ENCODE measurements at places on chromosomes 7 and 10. TPM values are rescaled to one million over a fixed set of nuclear protein-coding genes. Genes with fewer than 3 reads are reported as not detected.

The IL15RA gene
- 9.1 TPM for polyA plus RNA-seq

DNA sequence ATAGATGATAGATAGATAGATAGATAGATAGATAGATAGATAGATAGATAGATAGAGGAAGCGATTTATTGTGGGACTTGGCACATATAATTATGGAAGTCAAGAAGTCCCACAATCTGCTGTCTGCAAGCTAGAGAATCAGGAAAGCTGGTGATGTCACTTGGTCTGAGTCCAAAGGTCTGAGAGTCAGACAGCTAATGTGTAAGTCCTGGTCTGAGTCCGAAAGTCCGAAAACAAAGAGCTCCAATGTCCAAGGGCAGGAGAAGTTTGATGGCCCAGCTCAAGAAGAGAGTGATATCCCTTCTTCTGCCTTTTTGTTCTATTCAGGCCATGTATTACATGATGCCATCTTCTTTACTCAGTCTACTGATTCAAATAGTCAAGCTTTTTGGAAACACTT lies 53.8 kb upstream of the TCF7L2 start:
- no peak for DNase-seq

The WNT8B gene
- 0.13 TPM for polyA plus RNA-seq

The AFAP1L2 gene
- polyA plus RNA-seq: 35.3 TPM

The ZNF736 gene
- 21.9 TPM for polyA plus RNA-seq

DNA sequence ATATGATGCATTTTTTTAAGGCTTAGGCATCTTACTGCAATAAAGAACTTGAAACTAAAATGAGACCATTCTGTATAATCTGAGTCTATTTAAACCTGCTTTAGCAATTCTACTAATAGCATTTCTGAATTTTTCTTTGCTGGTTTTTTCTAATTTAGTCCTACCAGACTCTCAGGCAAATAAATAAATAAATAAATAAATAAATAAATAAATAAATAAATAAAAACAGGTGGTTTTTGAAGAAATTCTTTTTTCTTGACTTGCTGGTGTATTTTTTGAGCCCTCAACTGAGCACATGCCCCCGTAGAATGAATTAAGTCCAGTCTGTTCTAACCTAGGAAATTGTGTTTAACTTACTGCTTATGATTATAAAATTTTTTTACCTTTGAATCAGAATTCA lies 134.7 kb upstream of the FOXP2 start:
- DNase-seq: no peak

DNA sequence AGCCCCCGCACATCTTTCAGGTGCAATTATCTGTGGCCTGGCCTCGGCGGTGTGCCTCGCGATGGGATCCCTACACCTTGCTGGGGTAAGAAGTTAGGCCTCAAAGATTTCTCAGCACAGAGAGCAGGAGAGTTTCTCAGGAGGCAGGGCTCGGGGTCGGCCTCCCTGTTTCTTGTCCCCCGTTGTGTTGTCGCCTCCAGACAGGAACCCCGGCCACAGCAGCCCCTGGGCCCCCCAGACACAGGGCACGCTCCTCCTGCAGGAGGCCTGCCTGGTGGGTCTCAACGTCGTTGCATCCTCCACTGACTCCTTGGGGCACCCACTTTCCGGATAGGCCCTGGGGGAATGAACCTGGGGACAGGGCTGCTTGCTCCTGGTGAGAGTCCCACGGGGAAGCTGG lies 229.1 kb upstream of the SHH start:
- DNase-seq: no peak

GRCh38 chr7:145718129-145718528 lies 398.5 kb upstream of the CNTNAP2 start:
- no peak for DNase-seq

The ZNF722 gene
- not detected for polyA plus RNA-seq

The MPP7 gene
- polyA plus RNA-seq: 12.2 TPM

The GIMAP7 gene
- polyA plus RNA-seq: 30.8 TPM

The COBL gene
- polyA plus RNA-seq: 6.9 TPM

DNA sequence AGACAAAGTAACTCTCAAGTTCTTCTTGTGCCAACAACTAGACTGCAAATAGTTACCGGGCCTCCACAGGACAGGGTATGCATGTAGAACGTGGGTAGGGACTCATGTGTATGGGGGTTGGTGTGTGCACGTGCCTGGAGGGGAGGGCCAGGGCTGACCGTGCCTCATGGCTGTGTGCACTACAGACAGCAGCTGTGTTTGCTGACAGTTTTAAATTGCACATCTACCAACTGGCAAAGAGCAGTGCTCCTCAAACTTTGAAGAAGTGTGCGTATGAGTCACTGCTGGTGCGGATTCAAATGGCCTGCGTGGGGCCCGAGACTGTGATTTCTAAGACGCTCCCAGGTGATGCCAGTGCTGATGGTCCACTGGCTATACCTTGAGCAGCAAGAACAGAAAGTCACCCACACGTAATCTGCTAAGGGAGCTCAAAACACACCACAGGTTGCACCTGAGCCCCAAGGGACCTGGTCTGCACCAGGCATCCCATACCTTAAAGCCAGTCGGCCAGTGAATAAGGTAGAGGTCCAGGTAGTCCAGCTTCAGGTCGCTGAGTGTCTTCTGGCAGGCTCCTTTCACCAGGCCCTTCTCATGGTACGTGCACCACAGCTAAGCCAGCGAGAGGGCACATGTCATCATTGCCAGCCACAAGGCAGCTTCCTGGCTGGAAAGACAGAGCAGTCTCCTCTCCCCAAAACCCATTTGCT lies 8.5 kb downstream of the AKR1B1 start:
- DNase-seq: no peak

DNA sequence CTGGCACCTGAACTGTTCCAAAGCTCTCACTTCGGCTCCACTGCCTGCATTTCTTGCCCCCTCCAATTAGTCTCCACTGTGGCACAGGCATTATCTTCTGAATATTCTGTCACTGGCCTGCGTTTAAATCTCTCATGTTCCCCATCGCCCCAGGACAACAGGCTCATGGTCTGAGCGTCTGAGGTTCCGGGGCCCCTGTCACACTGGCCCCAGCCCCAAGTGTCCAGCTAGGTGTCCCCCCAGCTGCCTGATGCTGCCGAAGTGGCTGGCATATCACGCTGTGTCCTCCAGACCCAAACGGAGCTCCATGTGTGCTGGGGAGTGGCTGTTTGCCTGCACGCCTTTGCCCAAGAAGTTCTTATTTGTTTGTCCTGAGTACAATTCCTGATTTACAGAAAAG lies 135.4 kb downstream of the TACC2 start:
- DNase-seq: no peak

DNA sequence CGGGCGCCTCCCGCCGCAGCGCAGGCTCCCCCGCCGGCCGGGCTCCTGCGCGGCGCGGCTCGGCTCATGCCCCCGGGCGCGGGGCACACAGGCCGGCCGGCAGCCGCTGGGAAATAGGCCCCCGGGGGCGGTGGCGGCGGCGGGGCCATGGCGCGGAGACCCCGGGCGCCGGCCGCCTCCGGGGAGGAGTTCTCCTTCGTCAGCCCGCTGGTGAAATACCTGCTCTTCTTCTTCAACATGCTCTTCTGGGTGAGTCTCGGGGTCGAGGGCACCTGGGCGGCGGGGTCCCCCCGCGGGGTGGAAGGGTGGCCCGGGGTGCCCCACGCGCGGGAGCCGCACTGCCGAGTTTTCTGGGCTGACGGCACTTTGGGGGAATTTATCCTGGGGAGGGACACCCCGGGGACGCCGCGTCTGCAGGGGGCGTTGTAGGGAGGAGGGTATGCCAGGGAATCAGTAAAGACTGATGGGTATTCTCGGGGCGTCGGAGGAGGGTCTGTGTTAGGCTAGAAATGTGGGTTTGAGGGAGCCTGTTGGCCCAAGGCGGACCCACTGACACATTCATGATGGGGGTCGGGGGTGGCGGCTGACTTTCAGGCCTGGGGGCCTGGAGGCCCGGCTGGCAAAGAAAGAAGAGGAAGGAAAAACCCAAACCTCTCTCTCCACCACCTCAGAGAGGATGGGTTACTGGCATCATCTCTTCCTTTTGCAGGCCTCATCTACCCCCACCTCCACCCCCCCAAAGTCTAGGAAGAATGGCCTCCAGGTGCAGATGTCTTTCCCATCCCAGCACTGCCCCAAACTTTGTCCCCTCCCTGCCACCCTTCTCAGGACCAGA lies 544 bp downstream of the TSPAN33 start:
- peak; percentile 75 for DNase-seq

The GIMAP5 gene
- polyA plus RNA-seq: 20.3 TPM

The IGF2BP3 gene
- 57.9 TPM for polyA plus RNA-seq

- no peak for DNase-seq
Measured at GRCh38 chr7:50679218-50680007, 103.3 kb downstream of the GRB10 start.

The ASB15 gene
- not detected for polyA plus RNA-seq

DNA sequence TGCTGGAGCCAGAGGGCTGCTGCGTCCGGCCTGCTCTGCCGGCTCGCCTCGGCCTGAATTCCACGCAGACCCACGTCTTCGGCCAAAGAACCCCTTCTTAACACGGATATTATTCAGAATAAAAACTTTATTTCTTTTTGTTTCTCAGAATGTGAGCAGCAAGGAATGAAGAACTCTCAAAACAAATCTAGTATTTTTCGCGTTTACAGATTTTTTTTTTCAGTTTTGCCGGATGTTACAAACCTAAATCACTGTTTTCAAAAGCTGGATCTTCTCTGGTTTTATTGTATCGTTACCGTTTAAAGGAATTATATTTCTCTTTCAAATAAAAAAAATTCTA lies 4.4 kb upstream of the HOXA2 start:
- no peak for DNase-seq

DNA sequence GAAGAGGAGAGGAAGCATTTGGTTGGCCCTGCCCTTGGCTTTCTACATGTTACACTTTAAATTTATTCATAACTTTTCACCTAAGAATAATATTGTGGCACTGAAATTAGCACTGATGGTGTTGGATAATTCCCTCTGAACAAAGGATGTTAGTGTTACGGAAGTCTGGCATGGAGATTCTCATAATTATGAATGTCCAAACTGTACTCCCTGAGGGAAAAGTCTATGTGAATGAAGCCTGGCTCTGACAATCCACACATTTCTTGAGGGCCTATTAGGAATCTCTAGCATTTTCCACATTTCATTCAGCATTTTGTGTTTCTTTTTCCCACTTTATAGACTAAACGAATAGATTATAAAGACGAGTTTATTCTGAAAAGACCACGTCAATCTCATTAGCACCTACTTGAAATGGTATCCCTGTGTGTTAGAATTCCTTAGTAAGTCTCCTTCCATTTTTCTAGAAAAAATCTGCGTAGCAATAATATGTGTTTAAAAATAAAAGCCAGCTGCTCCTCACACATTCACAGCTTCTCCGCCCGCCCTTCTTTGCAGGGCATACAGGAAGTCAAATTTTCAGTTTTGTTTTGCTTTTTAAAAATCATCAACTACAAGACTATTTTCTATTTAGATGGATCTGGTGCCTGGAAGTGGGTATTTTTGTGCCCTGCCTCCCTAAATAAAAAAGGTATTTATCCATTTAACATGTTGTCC lies 131.8 kb upstream of the PALS2 start:
- no peak for DNase-seq

DNA sequence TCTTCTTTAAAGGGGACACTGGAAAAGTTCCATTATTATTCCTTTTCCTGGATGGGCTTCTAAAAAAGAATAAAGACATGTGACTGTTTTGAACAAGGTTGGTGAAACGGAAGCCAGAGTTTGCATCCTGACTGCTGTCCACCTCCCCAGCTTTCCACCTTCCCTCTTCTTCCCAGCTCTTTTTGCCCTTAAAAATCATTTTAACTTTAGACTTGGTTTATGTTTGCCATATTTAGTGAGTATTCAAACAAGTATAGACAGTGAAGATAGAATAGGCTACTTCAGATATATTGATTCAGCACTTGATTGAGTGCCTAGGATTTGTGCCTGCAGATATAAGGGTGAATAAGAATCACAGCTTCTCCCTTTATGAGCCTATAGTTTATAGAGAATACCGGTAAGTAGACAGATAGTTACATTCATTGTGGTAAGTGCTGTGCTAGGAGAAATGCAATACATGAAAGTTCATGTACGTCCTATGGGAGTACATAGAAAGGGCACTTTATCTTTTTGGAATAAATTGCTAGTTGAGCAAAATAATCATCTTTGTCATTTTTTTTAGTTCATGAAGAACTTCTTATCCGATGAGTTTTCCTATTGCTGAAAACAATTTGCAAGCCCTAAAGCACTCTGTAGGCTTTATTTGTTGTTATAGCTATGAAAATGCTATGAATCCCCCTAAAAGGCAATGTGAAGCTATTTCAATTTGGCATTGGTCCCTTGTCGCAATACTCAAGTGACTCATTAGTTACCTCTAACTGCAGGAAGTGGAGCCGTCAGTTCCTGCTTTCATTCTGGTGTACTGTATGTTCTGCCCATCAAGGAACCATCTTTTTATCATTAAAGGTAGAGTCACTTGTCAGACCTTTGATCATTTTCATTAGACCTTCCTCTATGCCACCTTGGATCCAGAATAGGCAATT lies 57.2 kb upstream of the STRIP2 start:
- DNase-seq: no peak

The TEX36 gene
- polyA plus RNA-seq: not detected

DNA sequence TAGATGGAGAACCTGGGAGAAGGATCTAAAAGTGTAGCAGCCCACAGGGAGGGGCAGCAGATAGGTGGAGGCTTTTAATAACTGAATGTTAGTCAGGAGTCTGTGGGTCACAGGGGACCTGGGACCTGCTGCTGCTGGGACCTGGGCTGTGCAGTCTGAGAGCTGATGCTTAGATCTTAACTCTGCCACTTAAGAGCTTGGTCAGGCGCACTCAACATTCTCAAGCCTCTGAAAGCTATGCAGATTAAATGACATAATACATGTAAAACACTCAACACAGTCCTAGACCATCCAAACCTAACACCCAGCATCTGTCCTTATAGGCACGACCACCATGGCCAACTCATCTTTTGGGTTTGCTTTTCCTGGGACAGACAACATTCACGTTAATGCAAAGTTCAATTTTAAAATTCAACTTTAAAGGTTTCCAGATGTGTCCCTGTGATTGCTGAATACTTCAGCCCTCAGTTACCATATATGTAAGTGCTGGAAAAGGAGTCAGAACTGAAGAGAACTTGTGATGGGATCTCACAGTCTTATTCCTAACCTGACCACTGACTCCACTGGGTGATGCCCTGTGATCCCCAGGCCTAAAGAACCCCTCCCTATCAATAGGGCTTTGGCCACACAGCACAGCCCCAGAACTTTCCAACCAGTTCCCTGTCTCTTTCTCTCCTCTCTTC lies 321.0 kb downstream of the PLXNA4 start:
- DNase-seq: peak; percentile 38

- DNase-seq: no peak
Measured at GRCh38 chr10:48473704-48474103, 131.2 kb downstream of the ARHGAP22 start.

- DNase-seq: no peak
Measured at GRCh38 chr10:102460836-102461186, 9.5 kb upstream of the C10orf95 start.

The ANXA8L1 gene
- 0.89 TPM for polyA plus RNA-seq

- no peak for DNase-seq
Measured at GRCh38 chr7:157411580-157411979, 74.8 kb downstream of the DNAJB6 start.

The ZNF33A gene
- 40.4 TPM for polyA plus RNA-seq

The RNF32 gene
- polyA plus RNA-seq: 3.9 TPM

The TMEM213 gene
- 0.72 TPM for polyA plus RNA-seq
